GF-D8 (cell line): ENCODE measurements at places on chromosomes 5 and 9.

DNA sequence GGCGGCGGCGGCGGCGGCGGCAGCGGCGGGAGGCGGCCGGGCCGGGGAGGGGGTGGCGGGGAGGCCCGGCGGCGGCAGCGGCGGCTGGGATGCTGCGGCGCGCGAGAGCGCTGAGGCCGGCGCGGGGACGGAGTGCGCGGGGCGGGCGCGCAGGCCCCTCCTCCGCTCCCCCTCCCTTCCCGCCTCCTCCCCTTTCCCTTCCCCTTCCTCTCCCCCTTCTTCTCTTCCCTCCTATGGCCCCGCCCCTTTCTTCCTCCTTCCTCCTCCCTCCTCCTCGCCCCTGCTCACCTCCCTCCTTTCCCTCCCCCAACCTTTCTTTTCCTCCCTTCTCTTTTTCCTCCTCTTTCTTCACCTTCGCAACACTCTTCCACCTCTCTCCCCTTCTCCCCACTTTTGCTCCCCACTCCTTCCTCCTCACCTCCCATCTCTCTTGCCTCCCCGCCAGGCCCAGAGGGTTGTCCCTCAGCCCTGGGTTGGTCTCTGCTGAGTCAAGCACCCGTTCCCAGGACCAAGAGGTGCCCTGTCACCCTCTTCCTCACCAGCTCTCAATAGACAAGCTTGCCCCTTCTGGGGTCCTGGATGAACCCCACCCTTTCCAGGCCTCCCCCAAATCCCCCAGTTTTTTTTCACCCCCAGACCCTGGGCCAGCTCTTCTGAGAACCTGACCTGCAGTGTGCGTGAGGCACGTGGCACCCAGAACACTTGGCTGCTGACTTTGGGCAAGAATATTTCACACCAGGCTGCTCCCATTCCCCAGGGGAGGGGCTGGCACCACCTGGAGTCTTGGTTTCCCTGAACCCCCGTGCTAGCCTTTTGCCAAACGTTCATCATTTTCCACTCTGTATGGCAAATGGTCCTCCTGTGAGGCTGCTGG lies at the start of gene SEMA4D:
Gene SEMA4D (minus strand): TSS at position 136 of the 874 bp plus-strand sequence. CDS start 92,657 bp downstream, outside the sequence.
- DNase-seq: peak; percentile 66

GRCh38 chr5:59267033-59267432 lies 626.5 kb downstream of the PDE4D start:
- DNase-seq: no peak

DNA sequence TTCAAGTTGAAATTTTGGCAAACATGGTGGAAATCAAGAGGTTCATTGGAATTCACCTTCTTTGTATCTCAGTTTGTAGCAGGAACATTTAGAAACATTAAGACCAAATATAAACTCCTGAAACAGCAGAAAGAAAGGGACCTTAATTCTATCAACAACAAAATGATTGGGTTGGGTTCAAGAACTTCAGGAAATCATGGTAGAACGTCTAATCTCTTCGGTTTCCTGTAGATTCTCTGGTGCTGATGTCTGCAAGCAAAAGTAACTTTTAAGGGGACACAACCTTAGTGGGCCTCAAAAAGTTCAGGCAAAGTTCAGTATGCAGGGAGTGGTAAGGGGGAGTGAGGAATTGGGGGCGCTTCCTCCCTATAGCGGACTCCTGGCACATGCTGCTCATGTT lies 3.4 kb downstream of the IL33 start:
- DNase-seq: no peak

DNA sequence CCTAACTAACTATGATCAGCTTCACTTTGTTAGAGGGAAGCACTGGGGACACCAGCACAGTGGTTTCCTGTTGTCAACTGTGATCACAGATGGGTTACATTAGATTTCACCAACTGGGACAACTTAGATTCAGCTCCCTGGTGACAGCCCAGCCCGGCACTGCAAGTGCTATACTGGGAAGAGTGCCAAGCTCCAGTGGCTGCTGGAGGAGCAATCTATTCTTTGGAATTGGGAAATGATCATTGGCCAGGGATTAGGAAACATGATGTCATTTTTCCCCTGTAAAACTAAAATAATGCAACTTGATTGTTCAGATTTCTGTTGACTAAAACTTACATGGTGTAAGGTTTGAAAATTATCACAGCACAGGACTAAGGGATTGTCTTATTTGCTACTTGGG lies 33.2 kb downstream of the PTGR1 start:
- DNase-seq: no peak

GRCh38 chr9:131348631-131349521 lies 45.0 kb upstream of the PRRC2B start:
- no peak for DNase-seq

DNA sequence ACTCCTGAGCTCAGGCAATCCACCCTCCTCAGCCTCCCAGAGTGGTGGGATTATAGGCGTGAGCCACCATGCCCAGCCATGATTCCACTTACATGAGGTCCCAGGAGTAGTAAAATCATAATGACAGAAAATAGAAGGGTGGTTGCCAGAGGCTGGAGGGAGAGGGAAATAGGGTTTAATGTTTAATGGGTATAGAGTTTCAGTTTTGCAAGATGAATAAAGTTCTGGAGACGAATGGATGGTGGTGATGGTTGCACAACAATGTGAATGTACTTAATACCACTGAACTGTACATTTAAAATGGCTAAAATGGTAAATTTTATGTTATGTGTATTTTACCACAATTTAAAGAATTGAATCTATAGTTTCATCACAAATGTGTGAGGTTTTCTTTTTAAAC lies 146.5 kb upstream of the ABCA1 start:
- DNase-seq: no peak

DNA sequence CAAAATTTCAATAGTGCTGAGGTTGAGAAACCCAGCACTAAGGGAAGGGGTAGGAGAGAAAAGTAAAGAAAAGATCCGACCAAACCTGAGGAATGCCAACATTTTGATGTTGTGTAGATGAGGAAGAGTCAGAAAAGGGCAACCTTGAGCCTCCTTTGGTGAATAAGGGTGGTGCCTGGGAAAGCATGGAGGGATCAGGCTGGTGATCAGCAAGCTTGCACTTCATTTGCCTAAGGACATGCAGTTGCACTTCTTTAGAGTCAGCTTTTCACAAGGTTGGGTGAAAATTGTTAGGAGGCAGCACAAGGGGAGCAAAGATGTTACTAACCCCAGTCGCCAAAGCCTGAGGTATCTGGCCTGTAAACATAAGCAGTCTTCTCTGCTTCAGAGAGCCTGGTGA lies 20.4 kb downstream of the ATP6V0E1 start:
- DNase-seq: no peak

DNA sequence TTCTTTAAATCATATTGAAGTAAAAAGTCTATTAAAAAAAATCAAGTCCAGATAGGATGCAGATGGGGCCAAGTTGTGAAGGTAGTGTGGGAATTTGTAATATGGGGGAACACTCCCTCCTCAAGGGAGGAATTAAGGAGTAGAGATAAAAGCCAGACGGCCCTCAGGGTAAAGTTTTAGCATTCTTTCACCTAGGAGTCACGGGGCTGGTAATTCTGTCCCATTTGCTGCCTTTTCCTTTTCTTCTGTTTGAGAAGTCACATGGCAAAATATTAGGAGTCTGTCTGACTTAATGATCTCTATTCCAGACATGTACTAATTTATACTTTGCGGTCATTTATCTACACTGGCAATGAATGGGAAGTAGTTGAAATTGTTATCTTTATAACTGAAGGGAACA lies 61.9 kb downstream of the SNX24 start:
- no peak for DNase-seq

GRCh38 chr5:173496129-173496882 lies 120.1 kb downstream of the BOD1 start:
- DNase-seq: no peak
